Stimulated activated naive CD8-positive, alpha-beta T cell treated with anti-CD3 and anti-CD28 coated beads, Interleukin-15, amount 100 ng/mL, for 72 hours (primary cell): ENCODE measurements at places on chromosomes 1 and 21.

- no peak for DNase-seq
These were observed 111.8 kb upstream of the ADAR start for GRCh38 chr1:154719586-154720327.

GRCh38 chr1:201559679-201560162 lies 20.8 kb downstream of the NAV1 start:
- peak; percentile 65 for DNase-seq

- DNase-seq = no peak
These were observed 1.8 kb downstream of the CDKN2C start for GRCh38 chr1:50971748-50972305.

GRCh38 chr1:59900640-59901039 lies 25.9 kb downstream of the CYP2J2 start:
- no peak for DNase-seq

GRCh38 chr1:206507284-206508129 lies at the start of gene RASSF5:
Gene RASSF5, plus strand, starts transcription at chr1:206507531. Its CDS starts 72 bp downstream, at chr1:206507603.
- peak; percentile 87 for DNase-seq

DNA sequence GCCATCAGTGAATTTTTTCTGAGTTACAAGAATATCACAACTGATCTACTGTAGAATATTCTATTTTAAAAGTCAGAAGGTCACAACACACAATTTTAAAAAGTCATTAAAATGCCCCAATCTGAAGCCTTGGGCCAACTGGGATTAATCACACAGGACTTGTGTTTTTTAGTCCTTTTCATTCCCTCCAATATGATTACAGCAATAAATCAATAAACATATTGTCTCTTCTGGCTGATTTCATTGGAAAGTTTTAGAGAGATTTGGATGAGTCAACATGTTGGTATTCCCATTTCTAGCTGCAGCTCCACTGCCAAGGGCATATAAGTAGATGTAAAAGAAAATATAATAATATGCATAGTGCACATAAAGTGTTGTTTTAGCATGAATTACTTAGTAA lies 85.8 kb downstream of the NIBAN1 start:
- DNase-seq = no peak

DNA sequence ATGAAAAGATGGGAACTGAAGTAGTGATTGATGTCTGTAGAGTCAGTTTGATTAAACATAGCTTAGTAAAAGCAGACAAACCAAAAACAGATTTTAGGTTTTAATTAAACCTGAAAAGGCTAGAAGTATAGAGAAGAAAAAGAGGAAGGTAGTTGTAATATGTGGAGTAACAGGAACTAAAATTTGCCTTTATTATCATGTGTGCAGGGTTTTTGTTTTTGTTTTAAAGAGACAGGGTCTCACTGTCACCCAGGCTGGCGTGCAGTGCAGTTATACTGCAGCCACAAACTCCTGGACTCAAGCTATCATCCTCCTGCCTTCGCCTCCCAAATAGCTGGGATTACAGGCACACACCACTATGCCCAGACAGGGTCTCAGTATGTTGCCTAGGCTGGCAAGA lies 6.0 kb downstream of the TOR1AIP1 start:
- DNase-seq = no peak

- DNase-seq = no peak
These were observed 31.0 kb downstream of the UROD start for GRCh38 chr1:45043094-45043493.

- no peak for DNase-seq
These were observed 726.0 kb downstream of the PTPRU start for GRCh38 chr1:29962336-29962735.

GRCh38 chr1:28173151-28173979 lies 3.1 kb downstream of the PTAFR start:
- no peak for DNase-seq

GRCh38 chr1:8722366-8722765 lies 95.1 kb downstream of the RERE start:
- no peak for DNase-seq

DNA sequence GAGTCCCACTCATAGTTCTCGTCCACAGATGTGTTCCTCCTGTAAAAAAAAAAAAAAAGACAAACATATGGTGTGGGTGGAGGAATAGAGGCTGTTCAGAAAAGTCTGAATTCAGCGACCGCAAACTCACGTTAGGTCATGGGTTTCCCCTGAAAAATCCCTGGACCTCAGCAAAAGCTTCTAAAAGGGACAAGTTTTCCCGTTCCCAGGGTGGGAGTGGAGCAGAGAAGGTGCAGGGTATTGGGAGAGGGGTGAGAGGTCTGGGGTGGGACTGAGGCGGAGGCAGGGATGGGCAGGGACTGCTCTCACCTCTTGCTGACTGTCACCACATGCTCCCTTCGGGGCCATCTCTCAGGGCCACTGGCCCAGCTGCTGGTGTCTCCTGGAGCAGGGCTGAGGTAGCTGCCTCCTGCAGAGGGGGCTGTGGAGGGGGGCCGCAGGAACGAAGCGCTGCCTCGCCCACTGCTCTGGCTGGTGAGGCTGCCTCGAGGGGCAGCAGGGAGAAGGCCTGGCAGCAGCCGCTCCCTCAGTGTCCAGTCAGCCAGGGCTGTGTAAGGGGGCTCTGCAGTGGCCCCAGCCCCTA lies 2.6 kb upstream of the TAGLN2 start:
- no peak for DNase-seq

- no peak for DNase-seq
These were observed 205.9 kb upstream of the DPYD start for GRCh38 chr1:98126740-98127139.

GRCh38 chr1:234433563-234434285 lies 45.3 kb downstream of the TARBP1 start:
- DNase-seq = no peak

DNA sequence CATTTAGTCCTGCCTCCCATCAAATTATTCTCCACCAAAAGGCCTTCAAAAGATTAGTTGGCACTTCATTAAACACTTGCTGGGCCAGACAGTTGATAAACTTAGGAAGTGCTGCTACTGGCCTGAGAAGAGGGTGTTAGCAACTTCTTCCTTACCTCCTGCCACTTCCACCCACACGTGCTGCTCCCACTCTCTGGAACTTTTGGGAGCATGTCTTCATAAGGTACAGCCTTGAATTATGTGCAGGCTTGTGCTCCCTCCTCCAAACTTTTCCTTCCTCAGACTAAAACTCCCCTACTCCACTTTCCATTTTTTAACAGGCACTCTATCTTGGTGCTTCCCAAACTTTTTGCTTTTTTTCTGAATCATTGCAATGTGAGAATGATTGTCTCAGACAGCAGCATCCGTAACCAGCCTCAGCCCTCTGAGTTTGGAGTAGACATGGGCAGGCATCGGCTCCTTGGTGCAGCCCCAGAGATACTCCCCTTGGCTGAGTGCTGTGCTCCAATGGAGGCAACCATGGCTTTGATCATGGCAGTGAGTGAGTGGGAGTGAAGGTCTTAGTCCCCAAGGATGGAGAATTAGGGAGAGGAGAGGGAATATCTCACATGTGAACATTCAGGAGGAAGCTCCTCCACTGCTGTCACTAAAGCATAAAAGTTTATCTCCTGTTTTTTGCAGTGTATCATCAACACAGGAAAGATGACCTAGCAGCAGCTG lies 8.7 kb upstream of the LELP1 start:
- no peak for DNase-seq

GRCh38 chr1:86224651-86225310 lies 68.2 kb upstream of the COL24A1 start:
- no peak for DNase-seq

DNA sequence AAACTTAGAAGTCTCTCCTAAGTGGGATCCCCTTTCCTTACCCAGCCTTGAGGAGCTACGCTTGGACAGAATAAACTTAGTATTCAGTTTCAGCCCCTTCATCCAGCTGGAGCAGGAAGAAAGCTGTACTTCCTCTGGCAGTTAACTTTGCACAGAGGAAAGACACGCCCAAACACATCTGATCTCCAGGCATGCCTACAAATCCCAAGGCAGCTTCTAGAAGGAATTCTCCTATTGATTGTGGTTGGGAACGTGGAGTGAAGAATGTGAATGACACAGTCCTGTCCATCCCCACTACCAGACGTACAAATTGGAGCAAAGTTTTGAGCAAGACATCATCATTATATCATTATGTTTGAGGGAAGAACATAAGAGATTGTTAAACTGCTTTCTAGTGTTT lies 6.6 kb upstream of the AK4 start:
- no peak for DNase-seq

GRCh38 chr1:222923506-222923905 lies 108.7 kb downstream of the DISP1 start:
- DNase-seq = no peak

DNA sequence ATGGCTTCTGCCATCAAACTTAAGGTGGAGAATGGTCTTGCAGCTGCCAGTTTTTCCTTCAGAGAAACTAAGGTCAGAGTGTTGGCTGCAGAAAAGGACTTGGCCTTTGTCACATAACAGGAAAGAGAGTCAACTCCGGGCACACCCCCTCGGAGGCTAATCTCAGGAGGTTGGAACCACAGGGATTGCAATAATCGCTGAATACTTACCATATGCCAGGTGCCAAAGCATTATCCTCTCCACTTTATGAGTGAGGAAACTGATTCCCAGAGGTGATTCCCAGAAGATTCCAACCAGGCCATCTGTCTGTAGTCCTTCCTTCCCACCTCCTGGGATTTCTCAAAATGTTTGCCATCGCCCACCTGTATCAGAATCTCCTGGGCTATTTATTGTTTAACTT lies 54.0 kb downstream of the LACTBL1 start:
- DNase-seq = no peak

GRCh38 chr1:110961902-110962301 lies 1.8 kb downstream of the LRIF1 start:
- DNase-seq = no peak

DNA sequence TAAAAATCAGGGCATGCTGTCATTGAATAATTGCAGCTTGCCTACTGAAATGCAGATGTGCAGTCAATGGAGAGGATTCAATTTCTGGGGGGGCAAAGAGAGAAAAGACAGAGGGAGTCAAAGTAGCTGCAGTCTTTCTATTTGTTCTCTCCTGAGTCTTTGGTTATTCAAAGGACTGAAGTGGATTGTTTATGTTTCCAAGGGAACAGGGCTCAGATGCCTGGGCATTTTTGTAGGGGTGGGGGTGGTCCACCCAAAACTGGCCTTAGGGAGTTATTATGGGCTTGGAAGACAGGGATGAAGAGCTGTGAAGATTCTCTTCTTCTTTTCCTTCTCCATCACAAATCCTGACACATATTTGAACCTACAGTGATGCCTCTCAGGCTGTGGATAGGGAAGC lies 408.8 kb upstream of the DAB1 start:
- DNase-seq = no peak

DNA sequence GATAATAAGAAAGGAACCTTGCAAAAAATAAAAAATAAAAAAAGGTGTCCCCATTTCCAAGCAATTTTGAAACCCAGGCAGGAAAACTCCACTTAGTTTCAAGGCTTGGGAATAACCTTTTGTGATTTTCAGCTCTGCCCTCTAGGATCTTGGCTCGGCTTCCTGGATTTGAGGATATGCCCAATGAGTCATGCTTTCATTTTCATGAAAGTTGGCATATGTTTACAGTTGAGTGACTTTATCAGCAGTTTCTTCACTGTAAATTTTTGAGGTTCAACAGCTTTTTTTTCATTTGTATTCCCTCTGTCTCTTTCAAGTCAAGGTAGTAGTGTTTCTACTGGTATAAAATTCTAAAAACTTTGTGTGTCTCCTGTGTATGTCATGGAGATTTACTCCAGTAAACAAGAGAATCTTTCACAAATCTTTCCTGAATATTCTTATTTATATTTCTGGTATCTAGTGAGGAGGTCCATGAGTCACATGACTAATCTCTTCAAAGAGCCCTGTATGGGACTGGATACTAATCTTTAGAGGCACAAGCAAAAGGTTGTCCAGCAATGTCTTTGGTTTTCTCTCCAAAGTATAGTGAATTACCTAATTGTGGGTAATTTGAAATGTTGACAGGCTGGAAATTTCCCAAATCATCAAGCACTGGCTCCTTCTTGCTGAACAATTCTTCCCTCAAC lies 335.3 kb downstream of the BRINP2 start:
- no peak for DNase-seq

- peak; percentile 5 for DNase-seq
These were observed 6.7 kb downstream of the EPS8L3 start for GRCh38 chr1:109756848-109757521.
